Large intestine (tissue), 12 donors: ENCODE measurements at places on chromosomes 4 and X. TPM values are rescaled to one million over a fixed set of nuclear protein-coding genes. Genes with fewer than 3 reads are reported as not detected.

Gene CT45A8
- polyA plus RNA-seq, result not detected

Gene HSFX3
- polyA plus RNA-seq, result not detected

Gene MAGEB2
- not detected for polyA plus RNA-seq

Gene APLN
- polyA plus RNA-seq, result 2.5 TPM

Gene ADH7
- not detected for polyA plus RNA-seq

Gene UCP1
- polyA plus RNA-seq, result not detected

Gene FOXR2
- 0.22 TPM for polyA plus RNA-seq

Gene CPE
- polyA plus RNA-seq, result 162 TPM

Gene NWD2
- 0.64 TPM for polyA plus RNA-seq

Gene HEPH
- polyA plus RNA-seq, result 200 TPM
